ENCODE measurements at places on chromosomes 1 and 21.

- no peak for DNase-seq
Measured at GRCh38 chr21:42527489-42528158, 14.0 kb downstream of the SLC37A1 start.

GRCh38 chr1:32448773-32449456 is 16.0 kb upstream of the ZBTB8B start:
- DNase-seq: peak; percentile 11

GRCh38 chr1:157415661-157416060 is 136.7 kb downstream of the FCRL5 start:
- no peak for DNase-seq

DNA sequence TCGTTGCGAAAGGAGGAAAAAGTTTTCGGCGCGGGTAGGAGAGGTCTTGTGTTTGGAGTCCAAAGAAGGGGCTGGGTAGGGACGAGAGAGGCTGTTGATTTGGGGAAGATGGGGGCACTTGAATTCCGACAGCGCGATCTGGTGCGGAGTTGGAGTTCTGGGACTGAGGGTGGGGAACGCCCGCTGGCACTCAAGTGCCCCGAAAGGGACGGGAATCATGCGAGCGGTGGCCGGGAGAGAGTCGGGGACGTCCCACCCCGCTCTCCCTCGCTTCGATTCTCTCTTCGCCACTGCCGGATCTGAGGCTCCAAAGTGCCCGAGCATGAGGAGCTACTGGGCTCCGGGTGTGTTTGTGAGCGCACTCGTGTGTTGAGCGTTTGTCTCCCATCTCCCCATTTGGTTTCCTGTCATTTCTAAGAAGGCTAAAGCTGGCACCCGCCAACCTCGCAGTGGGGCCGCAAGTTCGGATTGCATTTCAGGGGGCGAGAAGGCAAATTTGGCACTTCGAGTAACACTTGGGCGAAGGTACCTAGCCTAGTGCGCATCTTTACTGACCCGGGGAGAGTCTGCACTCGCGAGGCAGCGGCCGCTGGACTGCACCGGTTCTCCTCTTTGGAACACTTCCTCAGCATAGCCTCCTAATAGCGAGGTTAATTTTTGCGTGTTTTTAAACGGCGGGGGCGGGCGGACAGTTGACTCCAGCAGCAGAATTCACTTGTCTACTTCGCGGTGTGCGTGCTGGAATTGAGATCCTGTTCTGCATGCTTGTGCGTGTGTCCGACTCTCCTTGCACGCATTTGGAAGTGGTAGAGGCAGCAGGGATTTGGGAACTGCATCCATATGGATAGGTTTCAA is 1.2 kb downstream of the CHRM3 start:
- DNase-seq: no peak

DNA sequence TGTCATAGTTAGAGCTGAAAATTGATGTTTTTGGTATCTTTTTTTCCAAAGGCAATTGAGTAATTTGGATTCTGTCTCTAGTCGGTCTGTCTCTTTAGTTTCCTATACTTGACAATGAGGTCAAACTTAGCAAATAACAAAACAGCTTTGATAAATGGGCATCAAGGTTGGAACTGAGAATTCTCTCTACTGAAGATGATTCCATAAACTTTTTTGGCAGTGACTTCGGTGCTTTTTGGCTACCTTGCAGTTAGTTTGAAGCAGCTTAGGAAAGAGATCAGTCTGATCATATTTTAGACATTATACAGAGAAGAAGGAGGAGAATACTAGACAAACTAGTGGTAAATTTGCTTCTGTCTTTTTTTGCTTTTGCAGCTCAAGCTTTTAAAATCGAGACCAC is 559 bp downstream of the VCAM1 start:
- no peak for DNase-seq

DNA sequence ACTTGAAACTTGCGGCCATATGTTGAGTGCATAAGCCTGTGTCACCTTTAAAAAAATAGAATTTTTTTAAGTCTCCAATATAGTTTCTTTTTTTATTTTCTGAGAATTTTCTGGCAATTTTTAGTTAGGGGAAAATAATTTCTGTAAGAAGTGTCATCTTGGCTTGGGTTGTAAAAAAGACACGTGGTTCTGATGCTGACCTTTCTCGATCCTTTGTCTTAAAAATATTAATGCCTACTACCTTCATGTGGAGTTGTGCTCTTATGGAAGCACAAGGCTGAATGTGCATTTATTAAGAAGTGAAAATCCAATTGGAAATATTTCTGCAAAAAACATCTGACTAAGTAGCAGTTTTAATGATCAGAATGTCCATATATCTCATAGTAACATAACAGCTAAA is 3.5 kb downstream of the ELAVL4 start:
- no peak for DNase-seq

- no peak for DNase-seq
Measured at GRCh38 chr21:45941338-45941710, 40.2 kb upstream of the COL6A1 start.

DNA sequence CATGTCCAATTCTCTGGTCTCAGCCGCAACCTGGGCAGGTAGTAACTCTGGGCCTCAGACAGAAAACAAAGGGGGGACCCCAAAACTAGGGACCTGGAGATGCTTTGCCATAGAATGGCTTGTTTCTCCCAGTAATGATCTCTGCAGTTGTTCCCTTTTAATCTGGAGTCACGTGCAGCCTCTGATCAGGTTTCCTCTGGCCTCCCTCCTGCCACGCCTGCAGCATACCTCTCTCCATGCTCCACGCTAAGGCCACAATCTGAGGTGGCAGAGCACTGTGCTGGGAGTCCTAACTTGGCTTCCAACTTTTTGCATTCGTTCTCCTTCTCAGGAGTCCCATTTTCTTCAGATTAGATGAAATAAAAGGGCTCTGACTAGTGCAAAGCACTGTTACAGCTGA is 1.9 kb downstream of the PABPC4 start:
- DNase-seq: no peak

DNA sequence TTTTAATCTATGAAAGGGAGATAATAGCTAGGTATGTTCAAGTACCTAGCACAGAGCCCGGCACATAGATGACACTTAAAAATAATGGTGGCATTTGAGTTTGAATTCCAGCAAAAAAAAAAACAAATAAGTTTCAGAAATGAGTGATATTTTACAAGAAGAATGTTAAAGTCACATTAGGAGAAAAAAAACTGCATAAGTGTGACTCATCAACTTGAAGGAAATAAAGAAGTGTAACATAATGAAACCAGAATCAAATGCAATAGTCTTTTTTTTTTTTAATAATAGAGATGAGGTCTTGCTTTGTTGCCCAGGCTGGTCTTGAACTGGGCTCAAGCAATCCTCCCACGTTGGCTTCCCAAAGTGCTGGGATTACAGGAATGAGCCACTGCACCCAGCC is 17.1 kb downstream of the DNASE2B start:
- DNase-seq: no peak

- DNase-seq: peak; percentile 87
Measured at GRCh38 chr1:228082214-228082917, at the start of gene ARF1. TSS of gene ARF1 (plus strand) at chr1:228082708. CDS start at chr1:228097115, 14,407 bp downstream.

Data from NK-92 treated with Interleukin-12 subunit alpha and Interleukin-12 subunit beta, amount 100 ng/mL, for 24 hours (cell line).